ENCODE measurements at places on chromosomes 11 and 22.

- no peak for DNase-seq
Measured at GRCh38 chr11:115363426-115363825, 140.8 kb downstream of the CADM1 start.

DNA sequence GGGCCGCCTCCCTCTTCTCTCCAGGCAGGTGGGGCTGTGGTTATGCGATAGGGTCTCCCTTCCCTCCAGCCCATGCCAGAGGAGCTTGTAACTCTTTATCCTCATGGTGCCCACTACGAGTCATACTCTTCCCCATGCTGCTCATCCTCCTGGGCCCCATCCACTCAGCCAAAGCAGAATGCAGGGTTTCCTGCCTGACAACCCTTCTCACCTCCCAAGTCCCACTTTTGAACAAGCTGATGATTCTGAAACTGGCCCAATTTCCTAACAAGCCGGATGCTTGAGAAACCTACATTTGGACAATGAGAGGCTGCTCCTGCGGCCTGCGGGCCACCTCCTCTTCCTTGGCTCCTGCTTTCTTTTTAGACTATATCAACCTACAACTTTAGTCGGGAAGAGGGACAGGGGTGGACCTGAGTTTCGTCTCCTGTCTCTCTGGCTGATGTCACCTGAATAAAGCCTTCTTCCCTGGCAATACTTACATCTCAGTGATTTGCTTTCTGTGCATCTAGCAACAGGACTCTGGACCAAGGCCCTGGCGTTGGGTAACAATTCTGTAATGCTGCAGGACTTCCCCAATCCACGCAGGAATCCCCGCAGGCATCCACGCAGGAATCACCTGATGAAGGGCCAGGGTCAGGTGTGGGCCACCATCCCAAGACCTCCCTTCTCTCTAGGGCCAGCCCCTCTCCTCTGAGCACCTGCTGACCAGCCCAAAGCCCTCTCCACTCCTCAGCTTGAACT is 1.5 kb upstream of the NDUFS8 start:
- DNase-seq = no peak

GRCh38 chr22:36343070-36343719 is 44.6 kb downstream of the MYH9 start:
- DNase-seq = no peak

DNA sequence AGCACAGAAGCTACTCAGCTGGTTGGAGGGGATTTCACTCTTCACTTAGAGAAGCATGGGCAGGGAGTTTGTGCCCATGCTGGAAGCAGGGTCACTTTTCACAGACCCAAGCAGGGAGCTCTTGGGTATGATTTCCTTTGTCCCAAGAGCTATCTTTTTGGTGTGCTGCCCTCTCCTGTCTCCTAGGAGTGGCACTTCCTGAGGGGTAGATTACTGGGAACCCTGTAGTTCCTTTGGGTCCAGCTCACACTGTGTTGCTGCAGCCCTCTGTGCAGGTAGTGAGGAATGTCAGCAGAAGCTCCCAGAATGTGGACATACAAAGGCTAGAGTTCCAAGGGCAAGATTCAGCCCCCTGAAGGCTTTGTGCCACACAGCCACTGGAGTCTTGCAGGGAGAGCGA is 537.1 kb upstream of the ANO3 start:
- no peak for DNase-seq

DNA sequence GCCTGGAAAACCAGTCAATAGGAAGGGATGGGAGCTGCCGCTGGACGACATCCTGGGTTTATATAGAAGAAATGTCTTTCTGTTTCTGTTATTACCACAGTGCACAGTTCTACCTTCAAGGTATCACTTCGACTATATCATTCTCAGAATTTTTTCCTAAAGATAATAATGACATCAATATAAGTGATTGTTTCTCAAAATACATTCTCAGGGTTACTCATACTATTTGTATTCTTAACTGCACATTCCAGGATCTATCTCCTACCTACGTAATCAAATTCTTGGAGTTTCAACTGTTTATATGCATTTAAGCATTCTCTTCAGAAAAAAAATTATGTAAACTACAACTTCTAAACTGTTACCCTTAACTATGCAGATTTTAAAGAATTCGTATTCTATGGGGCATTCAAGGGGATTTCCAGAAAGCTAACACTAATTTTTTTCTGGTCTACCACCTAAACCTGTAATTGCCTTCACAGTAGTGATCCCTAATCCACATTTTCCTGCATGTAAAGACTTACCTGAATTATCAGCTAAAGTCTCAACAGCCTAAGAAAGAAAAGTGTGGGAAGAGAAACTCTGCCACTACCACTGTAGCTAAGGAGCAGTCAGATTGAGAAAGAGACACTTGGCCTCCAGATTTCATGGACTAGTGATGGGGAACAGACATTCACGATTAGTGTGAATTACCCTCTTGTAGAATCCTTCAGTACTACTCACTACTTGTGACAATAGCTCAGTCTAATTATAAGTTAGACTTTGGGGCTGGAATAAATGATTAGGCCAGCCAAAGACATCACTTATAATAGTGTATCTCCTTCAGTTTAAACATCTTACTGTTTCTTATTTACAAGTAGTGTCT is at the start of gene OR51B5:
Gene OR51B5 (minus strand): TSS at position 51 of the 862 bp plus-strand sequence. CDS start 0 bp downstream, at position 51.
- no peak for DNase-seq

- DNase-seq = no peak
Measured at GRCh38 chr22:35335936-35336781, 36.5 kb downstream of the TOM1 start.

DNA sequence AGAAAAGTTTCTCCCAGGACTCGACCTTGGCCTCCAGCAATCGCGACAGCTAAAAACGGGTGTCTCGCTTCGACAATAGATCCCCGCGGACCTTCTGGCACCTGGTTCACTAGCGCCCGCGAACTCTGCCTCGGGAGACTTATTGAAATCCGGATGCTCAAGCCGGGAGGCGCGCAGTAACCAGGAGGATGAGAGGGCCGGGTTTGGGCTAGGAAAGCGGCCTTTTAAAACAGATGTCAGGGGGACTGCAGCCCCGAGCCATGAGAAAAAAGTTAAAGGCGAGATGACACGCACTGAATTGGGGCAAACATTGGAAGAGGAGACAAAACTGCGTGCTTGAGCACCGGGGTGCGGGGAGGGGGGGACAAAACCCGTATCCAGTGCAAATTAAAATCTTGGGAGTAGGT is 637 bp upstream of the ZBTB16 start:
- no peak for DNase-seq

DNA sequence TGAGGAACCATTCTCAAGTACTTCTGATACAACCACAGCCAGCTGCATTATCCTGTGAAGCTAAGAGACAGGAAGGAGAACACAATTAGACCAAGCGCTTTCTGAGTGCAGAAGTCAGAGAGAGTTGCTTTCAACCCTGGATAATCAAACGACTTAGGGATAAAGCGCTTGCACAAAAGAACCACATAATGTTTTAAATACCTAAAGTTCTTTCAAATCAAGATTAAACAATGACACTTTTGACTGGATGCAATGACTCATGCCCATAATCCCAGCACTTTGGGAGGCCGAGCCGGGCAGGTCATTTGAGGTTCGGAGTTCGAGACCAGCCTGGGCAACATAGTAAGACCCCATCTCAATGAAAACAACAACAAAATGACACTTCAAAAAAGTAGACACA is 145.1 kb downstream of the SWAP70 start:
- DNase-seq = peak; percentile 29

GRCh38 chr11:78605296-78605695 is 30.6 kb upstream of the NARS2 start:
- DNase-seq = no peak
